ENCODE measurements at places on chromosomes 3 and 15.

DNA sequence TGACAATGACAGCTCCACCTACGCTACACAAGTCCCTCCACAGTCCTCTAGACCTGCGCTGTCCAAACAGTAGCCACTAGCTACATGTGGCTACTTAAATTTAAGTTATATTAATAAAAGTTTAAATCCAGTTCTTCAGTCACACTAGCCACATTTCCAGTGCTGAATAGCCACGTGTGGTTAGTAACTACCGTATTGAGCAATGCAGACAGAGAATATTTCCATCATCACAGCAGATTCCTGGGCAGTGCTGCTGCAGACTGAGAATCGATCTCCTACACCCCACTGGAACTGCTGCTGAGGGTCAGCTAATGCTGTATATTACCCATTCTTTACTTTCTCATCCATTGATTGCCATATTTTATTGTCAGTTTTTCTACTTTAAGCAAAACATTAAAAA lies 40.9 kb downstream of the HDC start:
- DNase-seq: no peak

- DNase-seq: no peak
Measured at GRCh38 chr15:100941536-100941935, 22.4 kb downstream of the LRRK1 start.

DNA sequence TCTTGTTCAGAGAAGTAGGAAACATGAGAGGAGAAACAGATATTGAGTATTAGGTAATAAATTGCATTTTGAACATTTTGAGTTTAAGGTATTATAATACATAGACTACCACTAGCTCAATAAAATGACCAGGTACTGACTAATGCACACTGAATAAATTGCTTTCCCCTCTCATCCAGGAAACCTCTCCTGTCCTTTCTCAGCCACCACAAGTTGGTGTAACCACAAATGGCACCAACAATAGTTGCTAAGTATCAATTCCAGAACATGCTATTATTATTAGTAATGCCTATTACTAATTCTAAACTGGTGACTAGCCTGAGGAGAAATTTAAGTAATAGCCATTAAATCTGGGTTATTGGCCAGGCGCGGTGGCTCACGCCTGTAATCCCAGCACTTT lies 47.3 kb upstream of the XRN1 start:
- no peak for DNase-seq

GRCh38 chr15:82933576-82933975 lies 18.9 kb downstream of the HOMER2 start:
- DNase-seq: no peak

GRCh38 chr3:25064681-25065080 lies 363.4 kb upstream of the RARB start:
- no peak for DNase-seq

DNA sequence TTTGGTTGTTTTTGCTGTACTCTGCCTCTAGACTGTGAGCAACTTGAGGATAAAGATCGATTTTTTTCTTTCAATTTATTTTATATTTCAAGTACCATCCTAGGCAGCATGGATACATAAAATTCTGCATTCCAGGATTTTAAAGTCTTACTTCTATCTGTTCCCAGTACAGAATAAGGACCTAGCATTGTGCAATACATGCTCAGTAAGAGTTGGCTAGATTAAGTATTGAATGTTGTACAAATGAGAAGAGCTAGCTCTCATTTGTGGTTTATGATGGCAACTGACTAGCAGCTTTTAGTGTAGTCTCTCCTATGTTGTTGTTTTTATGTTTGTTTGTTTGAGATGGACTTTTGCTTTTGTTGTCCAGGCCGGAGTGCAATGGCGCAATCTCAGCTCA lies 222.7 kb downstream of the TP63 start:
- DNase-seq: no peak

- DNase-seq: no peak
Measured at GRCh38 chr3:60931452-60931851, 319.8 kb downstream of the FHIT start.

GRCh38 chr3:16476636-16477035 lies 36.9 kb downstream of the RFTN1 start:
- DNase-seq: no peak

GRCh38 chr3:56467801-56468183 lies 475 bp downstream of the ERC2 start:
- no peak for DNase-seq

DNA sequence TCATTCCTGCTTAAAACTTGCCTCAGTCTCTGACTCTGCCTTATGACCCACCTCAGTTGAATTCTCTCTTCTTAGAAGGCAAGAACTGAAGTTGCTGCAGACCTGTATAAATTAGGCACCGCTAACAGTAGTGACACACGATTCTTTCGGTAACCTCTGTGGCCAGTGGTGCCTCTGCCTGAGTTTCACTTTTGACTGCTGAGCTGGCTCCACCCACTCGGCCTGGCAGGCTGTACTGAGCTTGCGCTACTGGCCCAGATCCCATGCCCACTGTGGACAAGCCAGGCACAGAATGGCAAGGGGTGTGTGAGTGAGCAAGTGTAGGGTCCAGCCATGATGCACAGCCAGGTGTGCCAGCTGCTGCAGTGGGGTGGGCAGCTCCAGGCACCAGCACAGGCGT lies 19.1 kb upstream of the EIF1B start:
- DNase-seq: no peak

GRCh38 chr3:153144071-153144470 lies 18.0 kb upstream of the RAP2B start:
- DNase-seq: no peak

GRCh38 chr3:147408188-147409100 lies 721 bp upstream of the ZIC1 start:
- no peak for DNase-seq

- DNase-seq: no peak
Measured at GRCh38 chr15:50108461-50108860, 10.6 kb downstream of the ATP8B4 start.

DNA sequence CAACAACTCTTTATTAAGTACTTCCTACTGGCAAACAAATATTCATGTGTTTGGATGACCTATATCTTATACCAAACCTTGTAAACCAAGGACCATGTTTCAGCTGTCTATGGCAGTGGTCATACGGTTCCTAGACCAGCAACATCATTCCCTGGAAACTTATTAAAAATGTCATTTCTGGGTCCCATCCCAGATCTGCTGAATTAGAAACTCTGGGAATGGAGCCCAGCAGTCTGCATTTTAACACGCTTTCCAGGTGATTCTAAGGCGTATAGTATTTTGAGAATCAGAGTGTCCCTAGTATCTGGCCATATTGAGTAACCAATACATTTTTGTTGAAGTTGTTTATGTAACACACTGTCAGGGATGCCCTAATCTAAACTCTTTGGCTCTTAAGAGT lies 363.4 kb upstream of the LRRC3B start:
- no peak for DNase-seq

- DNase-seq: no peak
Measured at GRCh38 chr3:33658991-33659848, 58.8 kb downstream of the CLASP2 start.

DNA sequence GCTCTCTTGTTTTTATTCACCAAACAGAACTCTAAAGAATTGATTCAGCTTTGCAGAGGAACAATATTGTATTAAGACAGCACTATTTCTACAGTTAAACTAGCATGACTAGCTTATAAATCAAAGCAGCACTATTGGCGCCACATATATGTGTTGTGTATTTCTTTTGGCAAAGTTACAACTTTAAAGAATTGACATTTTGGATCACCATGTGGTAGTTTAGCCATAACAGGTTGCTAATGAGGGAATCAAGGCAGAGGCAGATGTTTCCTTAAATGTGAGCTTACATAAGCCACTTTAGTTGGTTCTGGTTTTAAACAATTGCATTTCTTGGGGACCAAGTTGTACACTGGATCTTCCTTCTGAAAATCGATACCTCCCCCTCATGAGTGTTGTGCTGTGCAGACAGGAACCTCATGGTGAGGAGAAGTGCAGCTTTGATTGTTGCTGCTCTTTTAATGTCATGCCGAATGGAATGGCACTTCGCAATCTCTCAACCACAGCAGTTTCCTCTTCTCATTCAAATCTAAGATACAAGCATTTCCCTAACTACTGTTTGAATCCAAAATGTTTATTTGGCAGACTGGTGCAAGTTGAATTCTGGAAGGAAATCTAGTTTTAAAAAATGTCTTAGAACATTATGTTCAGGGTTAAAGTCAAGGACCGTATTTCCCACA lies 151.2 kb downstream of the MYRIP start:
- no peak for DNase-seq

GRCh38 chr3:99071096-99071495 lies 169.6 kb upstream of the DCBLD2 start:
- DNase-seq: no peak

DNA sequence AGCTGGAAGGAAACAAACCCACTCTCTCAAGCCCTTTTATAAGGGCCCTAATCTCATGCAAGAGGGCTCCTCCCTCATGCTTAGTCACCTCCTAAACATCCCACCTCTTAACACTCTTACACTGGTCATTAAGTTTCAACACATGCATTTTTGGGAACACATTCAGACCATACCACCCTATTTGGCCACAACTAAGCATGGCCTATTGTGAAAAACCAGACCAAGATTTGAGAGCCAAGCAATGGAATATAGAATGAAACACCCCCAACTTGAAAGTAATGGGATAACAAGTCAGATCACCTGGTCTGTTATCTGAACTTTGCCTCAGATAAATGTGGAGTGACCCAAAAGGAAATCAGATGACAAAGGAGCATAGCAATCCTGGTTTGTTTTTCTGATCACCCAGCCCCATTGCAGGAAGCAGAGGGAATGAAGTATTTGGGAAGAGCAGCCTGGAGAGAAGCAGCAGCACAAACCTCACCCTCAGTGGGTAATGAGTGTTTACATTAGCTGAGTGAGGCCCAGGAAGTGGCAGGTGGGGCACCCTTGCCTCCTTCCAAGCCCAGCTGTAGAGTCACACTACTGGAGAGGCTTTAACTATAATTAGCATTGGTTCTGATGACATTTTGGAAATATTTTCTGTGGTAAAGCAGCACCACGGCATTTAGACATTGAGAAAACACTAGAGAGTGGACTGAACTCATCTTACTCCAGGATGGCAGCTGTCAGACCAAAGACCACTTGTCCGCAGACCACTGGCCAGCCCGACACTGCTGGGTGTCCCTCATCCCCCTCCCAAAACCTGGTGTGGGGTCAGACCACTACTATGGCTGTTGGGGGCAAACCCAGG lies 48.8 kb upstream of the PRTG start:
- no peak for DNase-seq

DNA sequence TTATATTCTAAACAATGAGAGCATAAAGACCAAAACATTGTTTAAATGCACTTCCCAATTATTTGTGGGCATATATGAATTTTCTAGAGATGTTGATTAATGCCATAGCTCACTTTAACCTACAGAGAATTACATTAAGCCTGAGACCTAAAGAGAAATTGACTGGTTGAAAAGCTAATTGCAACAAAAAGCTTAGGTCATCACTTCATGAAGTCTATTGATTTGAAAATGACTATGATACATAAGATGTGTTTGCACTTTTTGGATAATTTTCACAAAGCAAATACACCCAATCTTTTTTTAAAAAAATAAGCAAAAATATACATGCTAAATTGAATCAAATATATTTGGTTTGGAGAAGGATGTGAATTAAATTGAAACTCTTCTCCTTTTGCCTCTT lies 532.8 kb upstream of the GOLIM4 start:
- DNase-seq: no peak

DNA sequence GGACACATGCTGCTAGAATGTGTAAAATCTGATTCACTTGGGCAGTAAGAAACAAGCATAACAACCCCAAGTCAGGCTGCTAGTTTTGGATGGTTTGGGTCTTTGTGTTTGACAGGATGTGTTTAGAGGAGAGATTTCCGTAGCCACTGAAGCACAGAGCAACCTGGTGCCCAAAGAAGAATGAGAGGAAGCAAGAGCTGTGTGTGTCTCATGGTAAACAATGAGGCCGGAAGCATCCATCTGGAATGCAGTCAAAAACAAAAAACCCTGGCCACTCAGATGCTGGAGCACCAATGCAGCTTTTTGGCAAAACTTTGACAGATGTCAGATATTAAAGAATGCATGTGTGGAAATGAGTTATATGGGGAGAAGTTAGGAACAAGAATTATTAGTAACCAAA lies 39.4 kb upstream of the SNRK start:
- no peak for DNase-seq

- no peak for DNase-seq
Measured at GRCh38 chr3:143358793-143359491, 239.4 kb downstream of the CHST2 start.

- no peak for DNase-seq
Measured at GRCh38 chr15:33074212-33074611, 120.3 kb downstream of the FMN1 start.

GRCh38 chr3:112984485-112984884 lies 6.3 kb upstream of the GTPBP8 start:
- DNase-seq: no peak

GRCh38 chr3:135622656-135623055 lies 342.9 kb upstream of the PPP2R3A start:
- DNase-seq: no peak

GRCh38 chr3:194571491-194572142 lies 61.6 kb downstream of the TMEM44 start:
- no peak for DNase-seq

DNA sequence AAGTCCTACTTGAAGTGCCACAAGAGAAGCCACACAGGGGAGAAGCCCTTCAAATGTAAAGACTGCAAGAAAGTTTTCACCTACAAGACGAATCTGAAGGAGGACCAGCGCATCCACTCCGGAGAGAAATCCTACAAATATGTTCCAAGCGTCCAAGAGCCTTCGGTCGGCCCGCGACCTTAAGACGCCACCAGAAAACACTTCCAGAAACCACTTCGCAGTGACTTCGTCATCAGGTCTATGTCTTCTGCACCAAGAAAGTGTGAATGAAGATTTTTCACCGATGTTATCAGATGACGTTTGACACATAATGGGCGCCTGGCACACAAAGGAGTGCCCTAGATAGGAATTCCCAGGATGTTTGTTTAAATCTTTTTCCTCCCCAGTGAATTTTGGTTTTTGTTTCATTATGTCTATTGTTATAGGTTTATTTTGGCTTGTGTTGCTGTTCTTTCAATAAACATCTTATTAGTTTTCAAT lies 24.1 kb upstream of the ARPIN start:
- DNase-seq: peak; percentile 20

DNA sequence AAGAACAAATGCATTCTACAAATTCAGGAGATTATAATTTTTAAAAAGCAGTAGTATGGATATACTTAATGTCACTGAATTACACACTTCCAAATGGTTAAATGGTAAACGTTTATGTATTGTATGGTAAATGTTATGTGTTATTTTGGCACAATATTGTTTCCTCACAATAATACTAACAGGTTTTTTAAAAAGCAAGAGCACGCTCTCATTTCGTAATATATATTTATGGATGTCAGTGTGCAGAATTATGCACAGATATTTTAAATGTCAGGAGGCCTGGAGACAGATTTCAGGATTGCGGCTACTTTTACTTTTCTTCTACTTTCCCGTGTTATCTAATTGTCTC lies 533 bp downstream of the ZNF445 start:
- no peak for DNase-seq

- no peak for DNase-seq
Measured at GRCh38 chr3:143328451-143328850, 208.9 kb downstream of the CHST2 start.

Data from RWPE2 (cell line).